Activated CD4-positive, alpha-beta T cell treated with anti-CD3 and anti-CD28 coated beads for 24 hours (primary cell): ENCODE measurements at places on chromosomes 5 and 9.

DNA sequence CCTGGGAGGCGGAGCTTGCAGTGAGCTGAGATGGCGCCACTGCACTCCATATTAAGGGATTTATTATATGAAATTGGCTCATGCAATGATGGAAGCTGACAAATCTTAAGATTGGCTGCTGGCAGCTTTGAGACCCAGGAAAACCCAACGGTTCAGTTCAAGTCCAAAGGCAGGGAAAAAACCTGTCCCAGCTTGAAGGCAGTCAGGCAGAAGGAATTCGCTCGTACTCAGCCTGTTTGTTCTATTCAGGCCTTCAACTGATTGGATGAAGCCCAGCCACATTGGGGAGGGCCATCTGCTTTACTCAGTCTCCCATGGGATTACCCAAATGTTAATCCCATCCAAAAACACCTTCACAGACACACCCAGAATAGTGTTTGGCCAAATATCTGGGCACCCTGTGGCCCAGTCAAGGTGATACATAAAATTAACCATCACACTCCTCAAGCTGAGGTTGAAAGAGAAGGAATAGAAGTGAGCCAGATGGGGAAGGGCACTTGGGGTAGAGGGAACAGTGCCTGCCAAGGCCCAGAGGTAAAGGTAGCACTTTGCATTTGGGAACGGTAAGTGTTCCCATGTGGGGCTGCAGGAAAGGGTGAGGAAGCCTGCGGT lies 8.5 kb upstream of the ORM1 start:
- no peak for DNase-seq

DNA sequence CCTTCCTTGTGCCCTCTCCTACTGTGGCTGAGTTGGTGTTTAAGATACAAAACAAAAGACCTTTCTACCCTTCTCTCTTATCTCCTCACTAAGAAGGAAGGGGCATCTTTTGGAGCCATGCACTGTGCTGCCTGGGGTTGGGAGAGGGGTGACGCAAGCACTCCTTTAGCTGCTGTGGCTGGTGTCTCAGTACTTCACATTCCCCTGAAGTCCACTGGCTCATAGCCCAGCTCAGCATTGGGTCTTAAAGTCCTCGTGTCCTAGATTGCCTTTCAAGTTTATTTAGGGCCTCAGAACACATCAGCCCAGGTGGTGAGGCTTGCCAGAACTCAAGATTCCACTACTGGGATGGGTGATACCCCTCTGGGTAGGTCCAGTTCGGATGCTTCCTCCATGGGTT lies 325.9 kb upstream of the CYLC2 start:
- DNase-seq = no peak

GRCh38 chr5:137836997-137837396 lies 30.7 kb upstream of the MYOT start:
- no peak for DNase-seq

- DNase-seq = no peak
Measured at GRCh38 chr5:172683264-172683644, 42.2 kb downstream of the NEURL1B start.

GRCh38 chr5:33401482-33402390 lies 39.0 kb upstream of the TARS1 start:
- DNase-seq = no peak

- DNase-seq = no peak
Measured at GRCh38 chr5:77312413-77312812, 101.9 kb downstream of the PDE8B start.
